Fibroblast of pulmonary artery (primary cell): ENCODE measurements at places on chromosomes 12 and 14.
A peak's percentile ranks its signal among the peaks of the same experiment; 100 is the strongest.

GRCh38 chr14:28757786-28758185, 8.8 kb upstream of the FOXG1 start:
- DNase-seq, result no peak

DNA sequence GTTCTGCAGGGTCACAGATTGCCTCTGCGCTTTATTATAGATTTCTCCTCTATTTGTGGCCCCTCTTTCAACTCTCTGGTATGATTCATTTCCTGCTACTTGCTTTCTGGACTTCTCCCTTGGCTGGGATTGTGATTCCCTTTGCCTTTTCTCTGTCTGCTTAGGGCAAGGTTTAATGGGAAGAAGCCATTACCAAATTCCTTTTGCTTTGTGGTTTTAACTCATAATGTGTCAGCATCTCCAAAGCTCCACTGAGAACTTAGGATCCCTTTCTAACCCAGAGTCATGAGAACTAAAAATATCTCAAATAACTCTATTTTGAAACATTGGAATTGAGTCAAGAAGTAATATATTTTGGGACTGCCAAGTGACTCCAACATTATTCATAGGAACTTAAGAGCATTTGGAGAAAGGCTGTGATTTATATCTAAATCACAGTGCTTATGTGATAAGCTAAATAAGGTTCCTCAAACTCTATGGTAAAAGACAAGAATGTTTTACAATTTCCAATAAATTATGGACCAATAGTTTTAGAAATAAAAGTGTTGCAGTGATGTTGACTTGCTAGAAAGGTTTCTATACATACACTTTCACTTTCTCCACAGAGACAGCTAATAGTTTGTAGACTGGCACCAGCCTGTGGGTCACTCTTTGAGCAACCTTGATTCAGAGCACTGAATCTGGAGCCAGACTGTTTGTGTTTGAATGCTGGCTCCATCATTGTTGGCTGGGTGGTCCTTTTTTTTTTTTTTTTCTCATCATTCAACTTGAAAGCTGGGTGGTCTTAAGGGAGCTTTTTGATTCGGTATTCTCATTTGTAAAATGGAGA, 93.9 kb downstream of the DACT1 start:
- peak; percentile 97 for DNase-seq

- DNase-seq, result peak; percentile 82
These were observed 119.8 kb upstream of the CPM start for GRCh38 chr12:69052613-69053408.

GRCh38 chr12:104357421-104357952, 53.9 kb downstream of the EID3 start:
- peak; percentile 79 for DNase-seq

DNA sequence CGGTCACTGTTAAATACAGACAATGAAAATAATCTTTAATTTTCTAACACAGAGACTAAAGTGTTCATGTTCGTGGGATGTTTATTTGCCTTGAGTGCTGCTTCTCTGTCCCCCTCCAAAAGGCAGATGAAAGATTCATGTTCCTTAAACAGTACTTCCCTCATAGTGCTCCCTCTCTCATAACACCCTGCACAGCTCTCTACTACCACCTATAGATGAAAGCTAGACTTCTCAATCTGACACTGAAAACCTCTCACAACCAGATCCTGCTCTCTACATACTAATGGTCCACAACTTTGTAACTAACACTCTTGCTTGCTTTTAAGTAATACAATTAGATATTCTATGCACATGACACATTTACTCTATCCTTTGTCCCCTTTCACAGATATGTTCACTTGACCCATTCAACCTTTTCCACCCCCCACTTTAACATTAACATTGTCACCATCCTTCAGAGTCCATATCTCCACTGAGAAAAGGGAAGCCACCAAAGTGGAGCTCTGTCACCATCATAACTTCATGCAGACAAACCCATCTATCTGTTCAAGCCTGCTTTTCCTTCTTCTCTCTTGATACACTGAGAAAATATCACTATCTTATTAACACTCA, 266.4 kb upstream of the USP15 start:
- peak; percentile 10 for DNase-seq

GRCh38 chr12:53696285-53696654, 20.4 kb upstream of the ATP5MC2 start:
- DNase-seq, result peak; percentile 90

DNA sequence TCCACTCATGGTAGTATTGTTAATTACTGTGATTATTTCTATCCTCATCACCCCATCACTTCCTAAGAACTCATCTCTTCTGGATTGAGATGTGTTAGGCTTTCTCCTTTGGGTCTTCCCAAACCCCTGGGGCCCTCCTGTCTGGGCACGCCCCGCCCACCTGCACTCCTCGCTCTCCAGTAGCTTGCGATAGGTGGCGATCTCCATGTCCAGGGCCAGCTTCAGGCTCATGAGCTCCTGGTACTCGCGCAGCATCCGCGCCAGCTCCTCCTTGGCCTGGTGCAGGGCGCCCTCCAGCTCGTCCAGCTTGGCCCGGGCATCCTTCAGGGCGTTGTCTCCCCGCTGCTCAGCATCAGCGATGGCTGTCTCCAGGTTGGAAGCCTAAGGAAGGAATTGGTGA, 6.8 kb downstream of the KRT71 start:
- no peak for DNase-seq

DNA sequence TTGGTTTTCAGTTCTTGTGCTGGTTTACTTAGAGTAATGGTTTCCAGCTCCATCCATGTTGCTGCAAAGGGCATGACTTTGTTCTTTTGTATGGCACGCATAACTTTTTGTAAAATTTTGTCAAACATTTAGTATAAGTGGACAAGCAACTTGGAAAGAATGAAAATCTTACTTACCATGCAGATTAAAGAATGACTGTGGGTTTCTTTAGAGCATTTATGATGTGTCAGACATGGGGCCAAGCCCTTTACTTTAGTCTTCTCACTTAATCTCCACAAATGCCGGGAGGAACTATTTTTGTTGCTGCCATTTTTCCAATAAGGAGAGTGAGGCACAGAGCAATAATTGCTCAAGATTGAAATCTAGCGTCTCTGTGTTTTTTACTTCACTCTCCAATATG, 652.5 kb upstream of the TBX3 start:
- no peak for DNase-seq

GRCh38 chr12:22981711-22982110, 356.7 kb downstream of the ETNK1 start:
- peak; percentile 34 for DNase-seq

DNA sequence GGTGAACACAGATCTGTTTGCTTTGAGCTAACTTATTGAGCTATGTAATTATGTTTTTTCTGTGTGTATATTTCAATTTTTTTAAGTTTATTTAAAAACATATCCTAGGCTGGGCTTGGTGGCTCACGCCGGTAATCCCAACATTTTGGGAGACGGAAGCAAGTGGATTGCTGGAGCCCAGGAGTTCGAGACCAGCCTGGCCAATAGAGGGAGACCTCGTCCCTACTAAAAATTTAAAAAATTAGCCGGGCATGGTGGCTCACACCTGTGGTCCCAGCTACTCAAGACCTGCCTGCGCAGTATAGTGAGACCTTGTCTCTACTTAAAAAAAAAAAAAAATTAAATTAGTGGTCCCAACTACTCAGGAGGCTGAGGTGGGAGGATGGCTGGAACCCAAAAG, 16.2 kb upstream of the RNASE1 start:
- DNase-seq, result no peak

DNA sequence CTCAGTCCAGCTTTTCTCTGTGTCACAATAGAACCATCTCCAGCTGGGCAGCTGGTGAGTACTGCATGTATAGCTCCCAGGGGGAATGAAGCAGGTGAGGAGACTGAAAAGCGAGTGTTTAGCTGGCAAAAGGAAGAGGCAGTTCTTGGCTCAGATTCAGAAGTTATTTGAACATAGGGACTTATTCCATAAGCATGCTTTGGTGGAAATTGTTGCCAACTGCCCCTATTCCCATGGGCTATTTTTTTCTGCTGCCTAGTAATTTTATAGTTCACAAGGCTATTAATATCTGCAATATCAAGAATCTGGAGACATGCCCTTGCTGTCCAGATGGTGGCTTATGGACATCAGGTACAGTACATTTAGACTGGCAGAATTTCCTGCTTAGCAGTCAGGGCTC, 1112.7 kb downstream of the LRFN5 start:
- DNase-seq, result no peak

DNA sequence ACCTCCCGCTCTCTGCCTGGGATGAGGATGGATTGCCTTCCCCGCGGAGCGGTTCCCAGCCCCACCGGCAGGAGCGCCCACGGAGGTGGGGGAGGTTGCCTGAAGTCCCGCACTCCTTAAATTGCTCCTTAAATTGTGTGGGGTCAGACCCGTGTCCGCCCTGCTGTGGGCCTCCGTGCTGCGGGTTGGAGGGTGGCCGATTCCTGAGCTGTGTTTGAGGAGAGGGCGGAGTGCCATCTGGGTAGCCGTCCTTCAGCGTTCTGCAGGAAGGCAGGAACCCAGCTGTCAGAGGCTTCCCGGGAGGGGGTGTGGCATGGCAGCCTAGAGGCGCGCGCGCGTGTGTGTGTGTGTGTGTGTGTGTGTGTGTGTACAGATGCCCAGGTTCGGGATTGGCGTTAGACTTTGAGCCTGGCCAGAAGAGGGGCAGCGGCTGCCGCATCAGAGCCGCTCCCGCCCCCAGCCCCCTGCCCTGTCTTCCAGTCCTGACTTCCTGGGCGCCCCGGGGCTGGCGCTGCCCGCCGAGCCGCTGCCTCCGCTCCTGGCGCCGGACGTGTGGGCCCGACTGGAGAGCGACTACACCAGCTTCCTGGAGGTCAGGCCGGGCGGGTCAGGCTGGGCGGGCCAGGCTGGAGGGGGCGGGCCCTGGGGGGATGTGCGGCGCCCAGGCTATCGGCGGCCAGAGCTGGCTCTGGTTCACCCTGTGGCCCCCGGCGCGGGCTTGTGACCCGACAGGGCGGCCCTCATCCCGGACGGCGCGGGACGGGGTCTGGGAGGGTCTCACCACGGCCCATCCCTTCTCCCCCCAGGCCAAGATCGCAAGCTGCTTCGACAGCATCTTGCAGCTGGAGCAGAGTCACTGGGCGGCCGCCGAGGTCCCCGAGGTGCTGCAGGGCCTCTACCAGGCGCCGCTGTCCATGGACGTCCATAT, 9.2 kb downstream of the EXOC3L4 start:
- DNase-seq, result peak; percentile 50

DNA sequence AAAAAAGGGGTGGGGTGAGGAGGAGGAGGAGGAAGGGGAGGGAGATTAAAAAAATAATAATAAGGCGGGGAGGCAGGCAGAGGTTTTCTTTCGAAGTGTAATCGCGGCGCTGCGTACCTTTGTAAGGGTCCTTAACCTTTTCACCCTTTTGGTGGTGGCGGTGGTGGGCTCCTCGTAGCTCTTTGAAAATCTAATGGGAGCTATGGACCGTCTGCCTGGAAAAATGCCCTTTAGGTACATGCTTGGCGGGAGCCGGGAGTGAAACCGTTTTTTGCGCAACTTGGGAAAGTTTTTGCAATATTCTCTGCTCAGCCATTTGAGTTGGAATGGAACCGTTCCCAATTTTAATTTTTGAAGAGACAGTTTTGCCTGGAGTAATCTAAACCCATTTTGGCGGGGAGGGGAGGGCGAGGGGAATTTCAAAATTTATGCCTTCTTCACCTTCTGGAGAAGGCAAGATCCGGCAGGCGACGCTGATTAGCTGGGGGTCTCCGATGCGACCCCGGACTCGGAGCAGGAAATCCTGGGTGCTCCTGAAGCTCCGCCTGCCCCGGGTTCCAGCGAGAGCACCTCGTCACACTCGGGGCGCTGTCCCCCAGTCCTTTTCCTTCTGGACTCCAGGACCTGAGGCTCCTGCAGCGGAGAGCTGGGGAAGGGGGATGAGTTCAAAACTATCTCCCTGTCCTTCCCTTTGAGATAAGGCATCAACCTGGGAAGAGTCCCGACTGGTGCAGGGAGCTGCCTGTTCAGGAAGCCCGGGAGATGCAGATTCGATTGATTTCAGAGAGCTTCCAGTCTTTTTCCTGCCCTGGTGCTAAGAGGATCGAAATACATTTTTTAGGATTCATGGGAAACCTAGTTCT, 74.6 kb upstream of the TBX5 start:
- DNase-seq, result peak; percentile 66

- DNase-seq, result no peak
These were observed 2.5 kb upstream of the SMARCD1 start for GRCh38 chr12:50082644-50083043.

DNA sequence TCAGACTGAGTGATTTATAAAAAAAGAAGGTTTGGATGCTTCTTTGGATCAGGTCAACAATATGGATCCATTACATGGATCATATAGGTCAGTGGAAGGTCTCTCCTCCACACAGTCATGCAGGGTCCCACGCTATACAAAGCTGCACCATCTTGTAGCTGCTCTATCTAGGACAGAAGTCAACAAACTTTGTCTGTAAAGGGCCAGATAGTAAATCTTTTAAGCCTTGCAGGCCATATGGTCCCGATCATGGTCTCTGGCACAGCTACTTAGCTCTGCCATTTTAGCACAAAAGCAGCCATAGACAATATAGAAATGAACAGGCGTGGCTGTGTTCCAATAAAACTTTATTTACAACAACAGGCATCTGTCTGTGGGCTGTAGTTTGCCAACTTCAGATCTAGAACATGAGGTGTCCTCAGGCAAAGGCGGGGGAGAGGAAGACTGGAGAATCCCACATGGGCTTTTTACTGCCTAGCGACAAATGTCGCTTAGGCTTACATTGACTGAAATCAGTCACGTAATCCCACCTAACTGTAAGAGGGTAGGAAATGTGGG, 36.7 kb downstream of the TMEM233 start:
- no peak for DNase-seq

GRCh38 chr14:62546862-62547474, 498.3 kb downstream of the KCNH5 start:
- DNase-seq, result peak; percentile 1

GRCh38 chr12:57518920-57519795, 1.2 kb downstream of the DDIT3 start:
- DNase-seq, result peak; percentile 68

DNA sequence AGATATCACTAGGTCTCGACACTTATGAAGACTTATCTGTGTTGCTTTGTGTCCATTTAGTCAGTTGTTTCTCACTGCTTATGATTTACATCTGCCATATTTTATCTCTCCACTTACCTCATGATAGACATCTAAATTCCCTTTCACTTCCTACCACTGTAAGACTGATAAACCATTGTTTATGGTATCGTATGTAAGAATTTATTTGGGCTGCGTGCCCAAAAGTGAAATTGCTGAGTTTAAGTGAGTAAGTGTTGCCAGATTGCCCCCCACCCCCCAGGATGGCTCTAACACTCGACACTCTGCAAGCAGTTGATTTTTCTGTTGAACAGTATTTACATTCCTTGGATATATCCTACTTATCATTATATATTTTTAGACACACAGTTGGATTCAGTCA, 69.9 kb upstream of the MON2 start:
- DNase-seq, result peak; percentile 21

DNA sequence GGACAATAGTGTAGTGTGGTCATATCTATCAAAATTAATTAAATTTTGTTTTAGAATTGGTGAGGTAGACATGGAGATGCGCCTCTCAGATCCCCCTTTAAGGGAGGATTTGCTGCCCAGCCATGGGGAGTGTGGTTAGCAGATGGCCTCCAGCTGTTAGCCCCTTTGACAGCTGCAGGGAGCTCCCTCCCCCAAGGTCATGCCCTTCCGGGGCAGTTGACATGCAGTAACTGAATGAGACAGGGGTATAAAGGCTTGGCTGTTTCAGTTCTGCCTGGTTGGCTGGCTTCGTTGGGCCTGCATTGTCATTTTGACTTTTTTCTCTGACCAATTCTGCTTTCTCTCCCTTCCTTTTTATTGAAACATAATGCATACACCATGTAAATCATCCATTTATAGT, 291.5 kb upstream of the SRRM4 start:
- DNase-seq, result no peak
